Pulmonary artery endothelial cell (primary cell): ENCODE measurements at places on chromosomes 7 and 10. TPM values are rescaled to one million over a fixed set of nuclear protein-coding genes. Genes with fewer than 3 reads are reported as not detected.

The NPVF gene
- not detected in 2 replicates for total RNA-seq

The ZNF727 gene
- total RNA-seq = not detected in 2 replicates

The REPIN1 gene
- 72.8 and 72.9 TPM in 2 replicates for total RNA-seq

The SDK1 gene
- 0.18 and 1.1 TPM in 2 replicates for total RNA-seq

The FOXP2 gene
- total RNA-seq = 0.11 TPM in 1 of 2 replicates, not detected in the other
